Activated CD8-positive, alpha-beta T cell treated with anti-CD3 and anti-CD28 coated beads, Interleukin-2, amount 10 ng/mL, durations not matched to agents 7 days and 5 days (primary cell): ENCODE measurements at places on chromosomes 7 and 10.

GRCh38 chr7:44223362-44224079 lies 22.7 kb downstream of the YKT6 start:
- DNase-seq: no peak

GRCh38 chr10:104541820-104542219 lies 99.3 kb upstream of the SORCS3 start:
- DNase-seq: no peak

DNA sequence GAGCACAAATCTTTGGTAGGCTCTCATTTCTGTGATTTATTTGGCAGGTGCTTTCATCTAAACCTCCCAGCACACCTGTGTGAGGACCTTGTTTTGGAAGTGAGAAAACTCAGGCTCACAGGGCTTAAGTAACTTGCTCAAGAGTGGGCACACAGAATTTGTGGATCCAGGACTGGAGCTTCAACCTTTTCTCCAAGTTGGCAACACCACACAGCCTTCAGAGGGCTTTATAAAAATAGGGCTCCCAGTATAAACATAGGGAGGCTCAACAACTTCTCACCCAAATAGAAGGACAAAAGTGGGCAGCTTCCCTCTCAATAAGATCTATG lies 182.2 kb upstream of the NEBL start:
- no peak for DNase-seq

GRCh38 chr7:101160910-101161309 lies 4.5 kb downstream of the VGF start:
- no peak for DNase-seq

- DNase-seq: no peak
Observed at GRCh38 chr7:26117142-26117807, 34.7 kb upstream of the NFE2L3 start.

- no peak for DNase-seq
Observed at GRCh38 chr10:124041675-124042445, 51.5 kb downstream of the CHST15 start.

DNA sequence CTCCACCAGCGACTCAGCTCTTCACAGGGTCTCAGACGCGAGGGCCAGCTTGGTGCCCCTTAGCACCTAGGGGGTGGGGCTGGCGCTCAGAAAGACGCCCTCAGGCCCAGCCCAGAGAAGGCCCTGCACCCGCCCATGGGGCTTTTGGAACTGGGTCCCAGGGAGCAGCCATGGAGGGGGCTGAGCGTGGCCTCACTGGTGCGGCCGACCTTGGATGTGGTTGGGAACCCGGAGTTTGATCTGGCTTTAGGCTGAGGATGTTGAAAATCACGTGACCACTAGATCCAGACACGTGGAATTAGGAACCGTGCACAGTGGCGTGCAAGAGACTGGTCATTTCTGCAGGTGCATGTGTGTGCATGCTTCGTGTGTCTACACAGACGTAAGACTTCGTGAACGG lies 185.4 kb downstream of the DNAJB6 start:
- no peak for DNase-seq
